Left lobe of liver (tissue), 2 donors: ENCODE measurements at places on chromosomes 2 and 18.
A peak's percentile ranks its signal among the peaks of the same experiment; 100 is the strongest.

- no peak for DNase-seq
Measured at GRCh38 chr2:220585241-220585640, 957.8 kb downstream of the SLC4A3 start.

GRCh38 chr2:43212931-43213330 is 13.5 kb downstream of the ZFP36L2 start:
- no peak for DNase-seq

- DNase-seq = peak; percentile 81
Measured at GRCh38 chr18:45722899-45723298, 1.1 kb upstream of the SLC14A1 start.

DNA sequence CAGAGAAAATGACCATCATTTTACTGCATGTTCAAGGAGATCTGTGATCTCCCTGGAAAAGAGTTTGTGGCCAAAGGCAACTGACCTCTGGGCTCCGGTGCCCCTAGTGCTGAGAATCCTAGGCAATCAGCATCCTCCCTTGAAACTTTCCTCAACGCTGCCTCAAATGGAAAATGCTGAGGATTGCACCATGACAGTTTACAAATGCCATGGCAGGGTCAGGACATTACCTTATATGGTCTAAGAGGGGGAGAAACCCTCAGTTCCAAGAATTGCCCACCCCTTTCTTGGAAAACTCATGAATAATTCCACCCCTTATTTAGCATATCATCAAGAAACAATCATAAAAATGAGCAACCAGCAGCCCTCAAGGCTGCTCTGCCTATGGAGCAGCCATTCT is 48.3 kb downstream of the ALPK2 start:
- DNase-seq = no peak

- DNase-seq = no peak
Measured at GRCh38 chr2:163345795-163346573, 389.8 kb downstream of the FIGN start.

DNA sequence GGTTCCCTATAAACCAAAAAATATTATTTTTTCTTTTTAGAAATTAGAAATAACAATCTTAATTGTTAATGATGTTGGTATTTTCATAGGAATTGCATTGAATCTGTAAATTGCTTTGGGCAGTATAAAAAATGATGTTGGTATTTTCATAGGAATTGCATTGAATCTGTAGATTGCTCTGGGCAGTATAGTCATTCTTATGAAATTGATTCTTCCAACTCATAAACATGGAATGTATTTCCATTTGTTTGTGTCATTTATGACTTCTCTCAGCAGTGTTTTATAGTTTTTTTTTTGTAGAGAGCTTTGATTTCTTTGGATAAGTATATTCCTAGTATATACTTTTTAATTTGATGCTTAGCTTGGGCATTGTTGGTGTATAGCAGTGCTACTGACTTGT is 82.0 kb upstream of the NT5C1B start:
- no peak for DNase-seq

- DNase-seq = no peak
Measured at GRCh38 chr2:240343548-240343947, 91.9 kb upstream of the GPC1 start.

GRCh38 chr18:12059334-12060181 is 34.1 kb upstream of the ANKRD62 start:
- no peak for DNase-seq

GRCh38 chr2:86319700-86320580 is 17.5 kb downstream of the REEP1 start:
- DNase-seq = peak; percentile 7

DNA sequence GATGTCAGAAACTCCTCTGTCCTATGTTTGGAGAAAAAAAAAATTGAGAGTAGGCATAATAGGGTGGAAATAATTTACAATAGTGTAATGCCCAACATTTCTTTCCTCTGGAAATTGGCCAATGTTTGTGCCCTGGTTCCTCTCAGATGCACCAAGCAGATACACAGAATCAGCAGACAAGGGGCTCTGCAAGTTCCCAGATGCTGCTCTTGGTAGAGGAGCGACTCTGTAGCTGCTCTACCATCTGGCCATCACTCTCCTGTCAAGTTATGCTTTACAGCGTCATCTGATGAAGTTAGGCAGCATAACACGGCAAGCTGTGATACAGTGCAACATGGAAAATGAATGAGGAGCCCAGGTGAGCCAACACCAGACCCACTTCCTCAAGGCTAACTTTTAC is 1.6 kb downstream of the DYTN start:
- no peak for DNase-seq

DNA sequence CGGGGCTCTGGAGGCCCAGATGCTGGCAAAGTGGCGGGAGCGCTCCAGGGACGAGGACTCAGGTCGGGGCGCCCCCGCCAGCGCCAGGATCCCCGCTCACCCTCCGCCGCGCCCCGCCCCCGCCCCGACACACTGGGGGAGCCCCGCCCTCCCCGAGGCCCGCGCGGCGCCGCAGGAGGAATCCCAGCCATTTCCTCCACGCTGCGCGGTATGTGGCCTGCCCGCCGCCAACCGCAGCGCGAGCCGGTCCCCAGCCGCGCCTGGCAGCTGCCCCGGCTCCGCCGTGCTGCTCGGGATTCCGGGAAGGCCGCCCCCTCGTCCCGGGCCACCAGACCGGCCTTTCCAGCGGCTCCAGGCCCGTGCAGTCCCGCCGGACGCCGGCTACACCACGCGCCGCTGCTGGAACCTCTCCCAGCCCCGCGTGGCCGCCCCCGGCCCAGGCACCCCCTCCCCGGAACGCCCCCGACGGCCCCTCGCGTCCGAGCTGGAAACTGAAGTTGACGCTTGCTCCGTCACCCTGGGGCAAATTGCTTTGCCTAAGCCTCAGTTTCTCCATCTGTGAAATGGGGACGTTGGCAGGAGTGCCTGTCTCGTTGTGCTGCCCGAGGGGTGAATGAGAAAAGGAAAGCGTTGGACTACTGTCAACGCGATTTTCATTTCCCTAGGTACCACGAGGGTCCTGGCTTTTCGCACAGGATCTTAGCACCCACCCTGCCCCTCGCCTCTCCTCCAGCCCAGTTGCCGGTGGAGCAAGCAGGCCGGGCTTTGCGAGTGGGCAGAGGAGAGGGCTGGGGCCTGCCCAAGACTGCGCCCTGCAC is 53.6 kb downstream of the PKDCC start:
- peak; percentile 70 for DNase-seq

DNA sequence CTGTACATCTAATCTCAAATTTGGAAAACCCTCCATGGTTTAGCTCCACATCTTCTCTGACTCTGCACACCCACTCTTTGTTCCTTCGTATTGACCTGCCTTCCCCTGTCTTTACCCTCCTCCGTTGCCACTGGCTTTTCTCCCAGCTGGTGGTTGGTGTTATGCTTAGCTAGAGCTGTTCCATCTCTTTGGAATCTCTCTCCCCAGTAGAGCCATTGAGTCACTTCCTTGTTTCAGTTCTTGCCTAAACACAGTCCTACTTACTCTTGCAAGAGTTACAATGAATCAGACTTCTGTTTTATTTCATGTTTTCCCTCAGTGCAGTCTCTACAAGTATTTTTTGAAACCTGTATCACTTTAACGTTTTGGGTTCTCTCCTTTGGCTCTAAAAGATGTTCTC is 263.9 kb downstream of the LTBP1 start:
- no peak for DNase-seq

GRCh38 chr18:49811151-49811938 is 2.0 kb downstream of the ACAA2 start:
- no peak for DNase-seq
